T-cell (primary cell): ENCODE measurements at places on chromosomes 3 and 15.

GRCh38 chr3:143559296-143559695 is 289.0 kb downstream of the SLC9A9 start:
- DNase-seq = no peak

- no peak for DNase-seq
These were observed 70.8 kb downstream of the SEC22A start for GRCh38 chr3:123272547-123272946.

GRCh38 chr3:128498127-128498626 is 5.2 kb upstream of the GATA2 start:
- no peak for DNase-seq

DNA sequence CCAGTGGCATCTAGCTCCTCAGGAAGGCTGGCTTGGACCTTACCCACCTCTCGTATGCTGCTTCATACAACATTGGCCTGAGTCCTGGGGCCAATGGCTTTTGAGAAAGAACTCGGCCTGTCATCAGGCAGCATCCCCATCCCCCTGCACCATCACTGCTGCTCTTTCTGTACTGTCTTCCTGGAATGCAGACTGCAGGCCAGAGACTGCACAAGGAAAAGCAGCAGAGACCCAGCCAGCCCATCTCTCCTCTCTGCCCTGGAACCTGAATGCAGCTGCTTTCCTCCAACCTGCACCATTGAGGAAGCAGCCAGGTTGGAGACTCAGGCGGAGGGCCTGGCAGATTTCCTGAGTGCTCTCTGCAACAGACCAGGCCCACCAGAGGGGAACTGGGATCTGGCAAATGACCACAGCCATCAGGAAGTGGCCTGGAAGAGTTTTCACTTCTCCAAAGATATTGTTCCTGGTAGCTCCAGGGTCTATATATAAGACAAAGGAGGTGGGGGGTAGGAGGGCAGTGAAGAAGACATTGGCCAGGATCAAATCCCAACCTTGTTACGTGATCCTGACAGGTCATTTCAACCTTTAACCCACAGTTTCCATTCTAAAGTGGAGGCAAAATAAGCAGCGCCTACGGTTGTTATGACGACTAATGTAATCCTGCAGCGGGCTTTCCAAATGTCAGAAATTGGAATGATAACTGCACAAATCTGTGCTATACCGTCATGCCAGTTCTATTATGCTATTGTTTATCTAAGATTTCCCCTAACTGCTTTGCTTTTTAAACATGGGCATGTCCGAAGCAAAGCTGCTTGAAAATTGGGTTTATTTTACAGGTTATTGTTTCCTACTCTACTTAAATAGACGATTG is 24.4 kb upstream of the RAB7A start:
- DNase-seq = no peak

- no peak for DNase-seq
These were observed 14.3 kb upstream of the CAMKV start for GRCh38 chr3:49883998-49884397.

GRCh38 chr15:48800811-48801455 is 9.9 kb downstream of the CEP152 start:
- no peak for DNase-seq

- DNase-seq = peak; percentile 55
These were observed 21.3 kb downstream of the DUT start for GRCh38 chr15:48352474-48353072.

DNA sequence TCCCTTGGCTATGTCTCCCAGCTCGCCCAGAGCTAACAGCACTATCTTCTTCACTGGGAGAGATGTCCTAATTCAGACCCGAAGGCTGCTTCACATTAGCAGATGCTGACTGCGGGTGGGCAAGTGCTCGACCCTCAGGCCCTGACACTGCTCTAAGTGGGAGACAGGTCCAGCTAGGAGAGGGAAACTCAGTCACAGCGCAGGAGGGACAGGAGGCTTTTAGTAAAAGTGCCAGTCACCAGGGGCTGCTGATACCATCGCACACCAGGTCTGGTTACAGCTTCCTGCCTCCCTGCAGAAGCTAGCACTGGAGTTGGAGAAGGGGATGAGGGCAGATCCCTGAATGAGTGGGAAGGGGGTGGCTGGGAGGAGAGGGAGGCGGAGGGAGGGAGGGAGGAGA is 365.8 kb upstream of the RGMA start:
- no peak for DNase-seq

DNA sequence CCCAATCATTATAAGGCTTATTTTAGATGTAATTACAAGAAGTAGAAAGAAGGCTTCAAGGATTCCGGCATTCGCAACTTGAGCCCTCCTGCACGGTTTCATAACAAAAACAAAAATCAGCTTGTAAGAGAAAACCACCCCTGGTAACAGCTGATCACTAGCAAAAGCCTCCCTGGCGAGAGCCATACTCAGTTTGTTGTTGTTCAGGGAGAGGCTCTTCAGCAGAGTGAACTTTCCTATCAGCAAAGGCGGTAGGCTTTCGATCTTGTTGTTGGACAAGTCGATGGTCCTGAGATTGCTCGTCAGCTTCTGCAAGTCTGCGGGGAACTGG is 710 bp downstream of the LRRC57 start:
- DNase-seq = no peak

DNA sequence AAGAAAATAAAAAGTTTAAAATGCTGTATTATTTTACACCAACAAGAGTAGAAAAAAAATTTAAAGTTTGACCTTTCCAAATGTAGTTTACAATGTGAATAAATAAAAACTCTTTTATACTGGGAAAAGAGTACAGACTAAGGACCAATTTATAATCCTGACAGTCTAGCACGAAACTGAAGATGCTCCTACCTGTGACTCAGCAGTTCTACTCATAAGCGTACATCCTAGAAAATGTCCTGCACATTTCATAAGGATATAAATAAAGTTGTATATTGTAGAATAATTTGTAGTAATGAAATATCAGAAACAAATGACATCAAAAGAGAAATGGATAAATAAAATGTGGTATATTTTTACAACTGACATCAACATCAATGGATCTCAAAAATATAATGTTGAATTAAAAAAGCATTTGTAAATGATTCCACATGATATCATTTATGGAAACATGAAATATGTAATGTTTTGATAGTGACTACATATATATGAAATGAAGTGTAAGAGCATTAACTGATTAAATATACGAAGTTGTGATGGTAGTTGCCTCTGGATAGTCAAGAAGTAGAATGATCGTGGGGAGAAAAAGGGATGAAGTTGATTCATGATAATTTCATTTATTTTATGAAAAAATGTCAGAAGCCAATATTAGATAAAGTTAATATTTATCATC is 161.3 kb upstream of the CBLB start:
- no peak for DNase-seq

DNA sequence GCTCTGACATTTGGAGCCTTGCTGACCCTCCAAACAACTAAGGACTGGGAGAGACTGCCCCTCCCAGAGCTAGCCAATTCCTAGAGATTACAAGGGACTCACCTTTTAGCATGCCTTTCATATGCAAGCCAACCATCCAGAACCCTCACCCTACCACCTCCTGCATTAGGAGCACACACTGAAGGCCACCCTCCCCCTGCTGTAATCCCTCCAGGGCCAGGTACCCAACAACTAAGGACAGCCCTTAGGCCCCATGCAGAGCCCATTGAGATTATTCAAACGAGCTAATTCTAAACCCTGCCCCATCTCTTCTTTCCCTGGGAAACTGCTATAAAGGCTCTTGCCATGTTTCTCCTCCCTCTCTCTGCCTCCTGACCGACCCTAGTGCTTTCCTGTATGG is 352.6 kb downstream of the ERC2 start:
- DNase-seq = no peak

- DNase-seq = no peak
These were observed 10.6 kb downstream of the SRGAP3 start for GRCh38 chr3:9238721-9239295.

DNA sequence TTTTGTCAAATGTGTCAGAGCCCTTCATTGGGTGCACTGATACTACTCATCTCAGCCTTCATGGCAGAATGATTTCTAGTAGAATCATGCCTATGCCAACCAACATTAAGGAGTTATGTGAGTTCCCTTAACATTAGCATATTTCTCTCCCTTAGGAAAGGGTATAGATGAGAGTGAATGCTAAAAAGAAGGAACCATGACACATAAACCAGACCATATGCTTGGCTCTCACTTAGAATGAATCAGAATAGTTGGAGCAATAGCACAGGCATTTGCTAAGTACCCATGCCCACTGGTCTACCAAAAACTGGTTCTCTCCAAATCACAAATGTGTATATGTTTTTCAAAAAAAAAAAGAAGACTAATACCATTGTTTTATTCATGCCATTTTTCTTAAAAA is 51.1 kb downstream of the STRIT1 start:
- DNase-seq = no peak

GRCh38 chr15:51874751-51875644 is 45.5 kb downstream of the TMOD3 start:
- DNase-seq = no peak

DNA sequence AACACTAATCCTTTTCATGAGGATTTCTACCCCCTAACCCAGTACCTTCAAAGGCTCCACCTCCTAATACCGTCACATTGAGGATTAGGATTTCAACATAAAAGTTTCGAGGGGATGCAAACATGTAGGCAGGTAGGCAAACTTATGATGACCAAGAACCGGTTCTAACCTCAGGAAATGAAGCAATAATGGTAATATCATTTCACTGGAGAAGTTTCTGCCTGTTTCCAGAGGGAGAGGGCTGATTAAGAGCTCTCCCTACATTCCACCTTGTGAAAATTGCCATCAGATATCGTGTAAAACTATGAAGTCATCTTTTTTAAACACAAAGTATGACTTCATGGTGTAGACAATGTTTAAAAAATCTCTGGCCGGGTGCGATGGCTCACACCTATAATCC is 31.6 kb downstream of the NKIRAS1 start:
- no peak for DNase-seq

DNA sequence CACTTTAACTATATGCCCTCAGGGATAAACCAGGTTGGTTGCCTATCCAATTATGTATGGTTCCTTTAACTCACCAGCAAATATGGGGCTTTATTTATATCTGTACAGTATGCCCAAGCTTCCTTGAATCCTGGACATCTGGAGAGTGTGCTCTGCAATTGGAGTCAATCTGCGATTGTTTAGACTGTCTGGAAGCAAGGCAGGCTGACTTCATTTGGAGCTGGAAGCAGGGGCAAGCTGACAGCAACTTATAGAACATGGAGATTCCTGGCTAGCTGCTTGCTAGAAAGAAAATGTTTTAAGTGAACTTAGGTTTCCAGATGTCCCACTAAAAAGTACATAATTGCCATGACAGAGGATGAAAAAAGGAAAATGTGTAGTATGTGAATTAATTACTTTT is 63.7 kb upstream of the TPRG1 start:
- DNase-seq = no peak

- DNase-seq = no peak
These were observed 406.9 kb downstream of the NR2F2 start for GRCh38 chr15:96737408-96737807.
